Mesendoderm (in vitro differentiated cells): ENCODE measurements at places on chromosomes 12 and 14.

GRCh38 chr14:68653804-68654203, 139.1 kb downstream of the ZFP36L1 start:
- no peak for DNase-seq

GRCh38 chr12:27257104-27257843, 13.2 kb downstream of the STK38L start:
- DNase-seq, result no peak

GRCh38 chr14:77322951-77323350, 2.1 kb downstream of the GSTZ1 start:
- DNase-seq, result no peak

GRCh38 chr14:103692871-103693270, 22.4 kb downstream of the XRCC3 start:
- DNase-seq, result no peak

- peak; percentile 54 for DNase-seq
Observed at GRCh38 chr12:132754160-132754932, 7.3 kb downstream of the ANKLE2 start.

GRCh38 chr14:70289138-70289537, 70.3 kb downstream of the COX16 start:
- no peak for DNase-seq

DNA sequence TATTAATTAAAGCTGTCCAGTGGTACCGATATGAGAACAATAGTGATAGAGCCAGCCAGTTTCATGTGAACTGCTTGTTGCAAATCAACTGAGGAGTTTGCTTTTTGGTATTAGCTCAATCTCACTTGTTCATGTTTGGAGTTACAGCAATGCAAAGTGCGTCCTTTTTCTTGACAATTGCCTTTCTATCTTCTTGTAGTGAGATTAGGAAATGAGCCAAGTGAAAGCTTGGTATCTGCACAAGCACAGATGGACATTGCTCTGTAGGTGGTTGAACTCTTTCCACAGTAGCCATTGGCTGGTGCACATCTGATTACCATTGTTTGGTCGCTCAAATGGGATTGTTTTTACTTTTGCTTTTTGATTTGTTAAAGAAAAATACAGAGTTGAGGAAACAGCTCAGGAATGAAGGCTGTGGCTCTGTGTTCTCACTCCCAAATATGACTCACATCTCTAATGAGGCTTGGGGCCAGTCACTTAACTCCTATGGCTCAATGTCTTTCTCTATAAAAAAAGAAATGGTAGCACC, 241.4 kb downstream of the BMP4 start:
- no peak for DNase-seq
